ENCODE measurements at places on chromosomes 5 and 9.

- no peak for DNase-seq
These were observed 49.9 kb downstream of the USP20 start for GRCh38 chr9:129885018-129885669.

DNA sequence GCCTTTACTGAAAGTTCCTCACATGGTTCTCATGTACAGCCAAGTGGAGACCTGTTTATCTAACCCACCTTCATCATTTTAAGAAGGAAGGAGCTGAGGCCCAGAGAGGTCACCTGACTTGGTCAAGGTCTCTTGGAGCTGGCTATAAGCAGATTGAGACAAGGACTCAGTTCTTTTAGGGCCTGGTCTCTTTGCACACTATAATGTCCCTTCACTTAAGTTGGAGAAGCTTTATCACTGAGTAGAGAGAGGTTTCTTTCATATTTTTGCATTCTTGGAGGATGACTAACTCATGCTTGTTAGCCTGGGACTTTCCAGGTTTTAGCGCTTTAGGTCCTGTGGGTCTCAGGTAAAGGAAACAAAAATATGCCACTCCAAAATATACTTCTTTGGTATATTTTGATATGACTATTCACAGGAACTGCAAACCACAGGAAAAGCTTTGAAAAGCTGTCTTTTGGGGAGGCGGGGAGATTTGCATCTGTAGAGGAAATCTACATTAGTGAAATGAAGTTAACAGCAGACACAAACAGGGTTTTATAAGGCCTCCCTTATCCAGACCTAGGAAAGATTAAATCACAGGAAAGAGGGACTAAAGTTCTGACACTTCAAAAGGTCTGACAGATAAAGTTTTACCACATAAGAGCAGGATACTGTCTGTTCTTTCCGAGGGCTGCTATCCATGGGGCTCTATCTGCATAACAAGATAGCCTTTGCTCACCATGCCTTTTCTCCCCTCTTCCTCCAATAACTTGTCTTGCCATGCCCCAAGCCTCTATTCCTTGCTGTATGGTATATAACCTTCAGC, 95.8 kb upstream of the ANKRD55 start:
- no peak for DNase-seq

DNA sequence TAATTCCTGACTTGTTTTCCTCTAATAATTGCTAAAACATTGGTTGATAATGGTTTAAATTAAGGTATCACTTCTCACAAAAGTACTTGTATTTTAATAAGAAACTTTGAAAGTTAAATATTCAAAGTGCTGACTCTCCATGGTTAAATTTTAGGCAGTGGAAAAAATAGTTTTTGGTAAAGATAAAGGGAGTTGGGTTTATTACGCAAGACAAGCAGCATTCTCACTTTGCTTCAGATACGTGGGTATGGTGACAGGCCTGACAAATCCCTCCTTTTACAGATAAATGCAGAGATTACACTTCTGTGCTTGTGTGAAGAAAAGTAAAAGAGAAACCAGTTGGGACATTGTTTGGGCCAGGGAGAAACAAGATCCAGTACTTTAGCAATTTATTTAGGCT, 14.5 kb upstream of the FAM170A start:
- DNase-seq: no peak

GRCh38 chr9:18045326-18045725, 428.6 kb upstream of the ADAMTSL1 start:
- no peak for DNase-seq

DNA sequence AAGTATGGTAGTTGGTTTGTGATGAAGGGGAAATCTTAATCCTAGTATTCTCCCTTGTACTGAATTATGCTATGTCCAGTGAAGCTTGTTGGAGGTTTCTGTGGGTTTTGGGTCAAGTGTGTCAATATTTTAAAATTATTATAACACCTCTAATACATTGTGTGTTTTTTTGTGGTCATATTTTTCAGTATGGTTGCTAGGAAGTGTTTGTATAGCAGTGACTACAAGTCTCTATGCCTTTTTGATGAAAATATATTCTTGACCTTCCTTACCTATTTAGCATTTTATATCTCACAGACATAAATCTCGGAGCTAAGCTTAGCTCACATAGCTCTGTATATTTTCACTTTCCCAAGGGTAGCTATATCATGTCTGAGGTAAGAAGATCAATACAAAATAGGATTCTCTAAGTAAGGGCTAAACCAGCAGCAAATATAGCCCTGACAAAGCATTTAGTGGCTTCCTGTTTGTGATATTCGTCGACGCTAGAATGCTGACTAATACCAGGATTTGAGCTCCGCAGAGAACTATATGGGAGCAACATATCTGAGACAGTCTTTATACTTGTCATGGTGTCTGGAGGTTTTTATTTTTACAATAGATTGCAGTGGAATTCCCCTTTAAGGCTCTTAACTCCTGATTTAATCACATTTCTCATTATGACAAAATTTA, 82.3 kb downstream of the MACIR start:
- no peak for DNase-seq

- no peak for DNase-seq
These were observed 11.7 kb upstream of the OR1J2 start for GRCh38 chr9:122498883-122499288.

DNA sequence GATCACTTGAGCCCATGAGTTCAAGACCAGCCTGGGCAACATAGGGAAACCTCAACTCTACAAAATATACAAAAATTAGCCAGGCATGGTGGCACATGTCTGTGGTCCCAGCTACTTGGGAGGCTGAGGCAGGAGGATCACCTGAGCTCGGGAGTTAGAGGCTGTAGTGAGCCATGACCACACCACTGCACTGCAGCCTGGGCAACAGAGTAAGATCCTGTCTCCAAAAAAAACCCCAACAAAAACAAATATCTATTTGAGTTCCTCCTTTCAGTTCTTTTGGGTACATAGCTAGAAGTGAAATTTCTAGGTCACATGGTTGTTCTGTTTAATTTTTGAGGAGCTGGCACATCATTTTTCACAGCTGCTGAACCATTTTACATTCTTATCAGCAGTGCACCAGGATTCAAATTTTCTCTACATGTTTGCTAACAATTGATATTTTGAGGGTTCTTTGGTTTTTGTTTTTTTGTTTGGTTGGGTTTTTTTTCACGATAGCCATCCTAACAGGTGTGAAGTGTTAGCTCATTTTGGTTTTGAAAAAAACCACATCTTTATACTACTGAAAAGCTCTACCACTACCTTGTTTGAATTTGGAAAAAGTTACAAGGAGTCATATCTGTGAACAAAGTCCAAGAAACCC, 176.9 kb upstream of the SLC12A2 start:
- no peak for DNase-seq

DNA sequence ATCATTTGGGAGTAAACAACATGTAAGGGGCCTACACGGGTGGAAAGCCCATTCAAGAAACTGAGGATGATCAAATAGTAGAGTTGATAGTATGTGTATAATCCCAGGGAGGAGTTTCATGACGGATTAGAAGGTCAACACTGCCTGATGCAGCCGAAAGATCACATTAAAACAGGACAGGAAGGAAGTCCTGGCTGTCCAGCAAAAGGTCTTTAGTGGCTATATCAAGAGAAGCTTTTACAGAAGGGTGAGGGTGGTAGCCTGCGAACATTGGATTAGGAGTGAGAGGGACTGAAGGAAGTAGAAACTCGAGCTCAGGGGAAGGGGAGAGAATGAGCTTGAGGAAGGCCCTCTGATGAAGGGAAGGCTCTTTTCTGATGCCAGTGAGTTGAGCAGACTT, 36.0 kb downstream of the DOCK8 start:
- no peak for DNase-seq

DNA sequence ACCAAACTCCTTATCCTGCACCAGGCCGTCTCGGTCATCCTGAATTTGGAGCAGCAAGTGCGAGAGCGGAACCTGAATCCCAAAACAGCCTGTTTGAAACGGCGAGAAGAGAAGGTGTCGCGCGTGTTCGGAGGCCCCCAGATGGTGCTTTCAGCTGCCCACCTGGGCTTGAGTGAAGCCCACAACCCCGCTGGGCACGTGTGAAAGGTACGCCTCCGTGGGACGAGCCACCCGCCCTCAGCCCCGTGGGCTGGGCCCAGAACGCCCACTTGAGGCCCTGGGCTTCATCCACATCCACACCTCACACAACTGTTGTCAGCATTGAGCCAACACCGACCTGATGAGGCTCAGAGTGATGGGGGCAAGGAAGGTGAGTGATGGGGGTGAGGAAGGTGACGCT, 72.8 kb downstream of the INSL6 start:
- DNase-seq: no peak

DNA sequence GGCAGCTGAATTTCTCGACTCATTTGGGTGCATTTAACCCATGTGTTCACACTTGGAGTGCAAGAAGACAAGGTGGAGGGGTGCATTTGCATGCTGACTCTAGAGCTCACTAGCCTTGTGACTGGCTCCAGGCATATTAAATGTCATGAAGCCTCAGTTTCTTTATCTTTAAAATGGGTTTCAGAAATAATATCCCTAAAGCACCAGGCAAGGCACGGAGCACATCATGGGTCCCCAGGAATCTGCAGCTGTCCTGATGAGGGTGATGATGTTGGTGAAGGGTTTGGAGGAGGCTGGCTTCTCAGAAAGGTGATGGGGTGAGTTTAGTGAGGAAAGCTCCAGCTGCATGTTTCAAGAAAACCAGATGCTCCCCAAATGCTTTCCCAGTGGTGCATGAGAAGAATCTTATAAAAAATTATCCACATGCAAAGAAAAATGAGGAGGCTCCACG, 14.8 kb downstream of the STC2 start:
- DNase-seq: no peak

- DNase-seq: no peak
These were observed 575.8 kb downstream of the TLE1 start for GRCh38 chr9:81113453-81114124.

GRCh38 chr5:82635561-82636288, 357.6 kb upstream of the RPS23 start:
- no peak for DNase-seq

- no peak for DNase-seq
These were observed 38.5 kb downstream of the VPS13A start for GRCh38 chr9:77215874-77216273.

DNA sequence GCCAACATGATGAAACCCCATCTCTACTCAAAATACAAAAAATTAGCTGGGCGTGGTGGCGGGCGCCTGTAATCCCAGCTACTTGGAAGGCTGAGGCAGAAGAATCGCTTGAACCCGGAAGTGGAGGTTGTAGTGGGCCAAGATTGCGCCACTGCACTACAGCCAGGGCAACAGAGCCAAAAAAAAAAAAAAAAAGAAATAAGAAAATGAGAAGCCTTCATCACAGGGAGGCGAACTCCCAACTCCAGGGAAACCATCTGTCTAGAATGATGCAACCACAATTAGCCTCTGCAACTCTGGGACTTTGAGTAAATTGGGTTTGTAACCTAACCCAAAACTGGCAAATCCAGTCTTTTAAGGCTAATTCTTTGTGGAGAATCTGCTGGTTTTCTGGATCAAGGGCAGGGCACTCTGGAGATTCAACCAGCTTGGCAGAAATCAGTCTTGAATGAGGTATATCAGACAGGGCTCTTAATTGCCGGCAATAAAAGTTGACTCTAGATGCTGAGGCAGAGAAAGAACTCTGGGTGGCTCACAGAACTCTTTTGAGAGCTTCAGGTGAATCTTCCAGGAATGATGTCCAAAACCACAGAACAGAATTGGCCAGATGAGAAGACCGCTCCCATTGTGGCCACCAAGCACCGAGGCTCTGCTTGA, 9.9 kb downstream of the S100Z start:
- DNase-seq: no peak

- no peak for DNase-seq
These were observed 20.9 kb downstream of the CCNJL start for GRCh38 chr5:160291467-160291866.

- DNase-seq: no peak
These were observed 196.9 kb downstream of the TSSK1B start for GRCh38 chr5:113237893-113238292.

GRCh38 chr5:73199671-73200070, 26.7 kb downstream of the TMEM174 start:
- no peak for DNase-seq

DNA sequence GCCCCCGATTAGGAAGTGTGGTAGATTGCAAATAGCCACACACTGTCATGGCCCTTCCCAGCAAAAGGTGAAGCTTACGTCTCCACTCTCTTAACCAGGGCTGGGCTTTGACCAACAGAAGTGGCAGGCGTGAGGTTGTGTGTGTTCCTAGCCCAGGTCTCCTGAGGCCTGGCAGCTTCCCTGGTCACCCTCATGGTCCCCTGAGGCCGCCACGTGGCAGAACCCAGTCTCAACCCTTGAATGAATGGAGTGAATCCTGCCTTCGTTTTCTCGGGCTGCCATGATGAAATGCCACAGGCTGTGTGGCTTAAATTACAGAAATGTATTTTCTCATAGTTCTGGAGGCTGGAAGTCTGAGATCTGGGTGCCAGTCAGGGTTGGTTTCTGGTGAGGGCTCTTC, 370.4 kb downstream of the IRX2 start:
- DNase-seq: no peak

GRCh38 chr5:118224546-118224945, 763.8 kb downstream of the DTWD2 start:
- DNase-seq: no peak

- DNase-seq: no peak
These were observed 4.5 kb upstream of the CDK7 start for GRCh38 chr5:69230181-69230580.

DNA sequence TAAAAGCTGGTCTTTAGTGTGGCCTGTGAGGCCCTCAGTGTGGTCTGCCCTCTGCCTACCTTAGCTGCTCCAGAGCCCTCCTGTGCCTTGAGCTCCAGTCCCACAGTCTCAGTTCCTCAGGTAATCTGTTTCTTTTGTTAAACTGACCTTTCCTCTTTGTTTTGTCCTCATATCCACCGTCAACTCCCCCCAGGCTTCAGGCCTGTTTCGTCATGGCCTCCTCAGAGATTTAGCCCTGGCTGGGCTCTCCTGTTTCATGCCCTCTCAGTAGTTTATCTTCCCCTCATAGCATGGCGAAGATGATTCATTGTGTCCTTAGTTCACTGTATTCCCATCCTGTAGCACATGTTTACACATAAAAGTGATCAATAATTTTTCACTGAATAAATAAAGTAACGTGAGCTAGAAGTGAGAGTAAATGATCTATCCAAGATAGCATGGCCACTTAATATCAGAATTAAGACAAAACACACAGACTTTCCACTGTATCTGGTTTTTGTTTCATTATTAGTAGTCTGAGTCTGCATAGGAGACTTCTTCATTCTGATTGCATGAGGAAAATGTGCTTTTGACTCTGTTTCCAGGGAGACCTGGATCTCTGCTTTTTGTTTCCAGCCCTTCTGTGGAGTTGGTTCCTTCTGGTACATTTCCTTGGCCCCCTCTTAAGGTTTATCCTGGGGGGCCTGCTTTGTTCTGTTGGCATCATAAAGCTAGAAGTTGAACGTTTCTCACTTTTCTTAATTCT, 70.5 kb downstream of the SNX24 start:
- DNase-seq: no peak

DNA sequence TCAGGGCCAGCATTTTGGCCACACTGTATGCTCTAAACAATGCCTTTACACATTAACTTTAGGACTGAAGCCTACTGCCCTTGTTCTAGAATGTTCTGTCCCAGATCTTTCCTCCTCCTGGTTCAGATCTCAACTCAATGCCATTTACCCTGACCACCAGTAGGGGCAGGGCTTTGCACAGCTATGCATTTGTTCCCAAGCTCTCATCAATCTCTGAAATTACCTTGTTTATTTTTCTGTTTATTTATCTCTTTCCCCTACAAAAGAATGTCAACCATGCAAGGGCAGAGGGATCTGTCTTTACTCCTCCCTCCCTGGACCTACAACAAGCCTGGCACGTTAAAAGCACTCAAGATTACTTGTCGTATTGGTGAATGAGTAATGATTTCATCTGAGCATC, 612.9 kb downstream of the BNC2 start:
- DNase-seq: no peak

GRCh38 chr9:34272101-34272541, 56.9 kb downstream of the KIF24 start:
- no peak for DNase-seq

Data from muscle of arm (tissue), 14 donors.